ENCODE measurements at places on chromosomes 6 and 20.

DNA sequence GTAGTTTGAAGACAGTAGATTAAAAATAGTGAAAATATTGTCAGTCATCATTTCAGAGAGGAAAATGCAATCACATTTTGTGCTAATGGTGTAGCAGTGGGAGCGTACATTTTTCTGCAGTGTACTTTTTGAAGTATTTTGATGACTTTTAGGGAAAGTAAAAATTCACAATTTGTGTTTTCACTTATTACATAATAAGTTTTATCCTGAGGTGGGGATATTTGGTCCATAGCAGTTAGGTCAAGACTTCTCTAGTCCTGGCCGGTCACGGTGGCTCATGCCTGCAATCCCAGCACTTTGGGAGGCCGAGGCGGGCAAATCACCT, 122.3 kb downstream of the SASH1 start:
- DNase-seq = no peak

DNA sequence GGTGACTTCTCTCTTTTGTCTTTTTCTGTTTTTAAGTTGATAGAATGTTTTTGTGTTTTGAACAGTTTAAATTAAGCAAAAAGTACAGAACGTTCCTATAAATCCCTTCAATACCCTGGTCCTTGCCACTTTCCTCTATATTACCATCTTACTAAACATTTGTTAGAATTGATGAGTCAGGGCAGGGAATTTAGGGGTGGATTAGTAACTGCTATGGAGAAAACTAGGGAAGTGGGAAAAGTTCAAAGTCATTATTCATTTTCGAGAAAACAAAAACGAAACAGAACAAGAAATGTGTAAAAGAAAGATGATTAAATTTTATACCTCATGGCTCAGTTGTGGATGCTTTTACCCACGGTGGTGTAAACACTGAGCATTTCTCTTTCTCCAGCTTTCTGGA, 240.4 kb upstream of the SULF2 start:
- DNase-seq = no peak

DNA sequence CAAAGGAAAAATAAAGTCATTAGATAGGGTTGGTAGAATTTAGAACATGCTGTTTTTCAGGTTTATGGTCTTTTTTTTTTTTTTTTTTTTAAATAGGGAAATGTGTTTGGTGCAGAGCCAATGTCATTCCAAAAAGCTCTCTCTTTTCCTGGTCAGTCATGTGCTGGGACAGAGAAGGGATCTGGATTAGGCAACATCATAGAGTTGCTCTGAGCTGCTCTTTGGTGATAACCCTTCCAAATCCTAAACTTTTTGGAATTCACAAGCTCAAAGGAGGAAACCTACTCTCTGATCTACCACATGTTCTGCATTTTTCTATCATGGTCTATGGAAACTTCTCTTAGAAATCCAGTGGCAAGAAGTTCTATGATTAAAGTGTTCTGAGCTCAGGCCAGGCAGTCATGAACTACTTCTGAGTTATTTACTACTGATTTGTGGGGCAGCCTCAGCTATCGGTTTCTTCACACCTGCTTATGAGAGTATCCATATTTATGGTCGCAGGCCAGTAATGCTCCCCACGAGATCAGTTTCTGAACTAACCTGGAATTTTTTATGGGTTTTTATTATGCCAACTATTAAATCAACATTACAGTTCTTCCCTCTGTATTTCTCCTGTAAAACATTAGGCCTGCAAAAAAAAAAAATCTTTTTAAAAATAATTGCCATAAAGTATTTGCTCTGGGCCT, 4.8 kb downstream of the EDN1 start:
- no peak for DNase-seq

DNA sequence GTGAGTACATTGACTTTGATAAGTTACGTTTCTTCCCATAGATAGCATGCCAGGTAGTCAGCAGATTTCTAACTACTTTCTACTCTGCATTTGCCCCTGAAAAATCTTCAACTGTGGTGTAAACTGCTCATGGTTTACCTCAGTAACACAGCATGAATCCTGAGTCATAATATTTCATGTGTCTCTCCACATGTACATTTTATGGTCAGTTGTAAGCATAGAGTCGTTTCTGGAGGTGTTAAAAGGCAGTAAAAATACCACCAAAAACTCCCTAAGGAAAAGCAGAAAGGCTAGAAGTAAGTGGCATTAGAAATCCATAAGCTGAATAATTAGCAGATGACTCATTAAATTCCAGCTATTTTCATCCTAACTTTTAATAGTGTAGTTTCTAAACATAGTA, 4.1 kb upstream of the GPR63 start:
- DNase-seq = no peak

DNA sequence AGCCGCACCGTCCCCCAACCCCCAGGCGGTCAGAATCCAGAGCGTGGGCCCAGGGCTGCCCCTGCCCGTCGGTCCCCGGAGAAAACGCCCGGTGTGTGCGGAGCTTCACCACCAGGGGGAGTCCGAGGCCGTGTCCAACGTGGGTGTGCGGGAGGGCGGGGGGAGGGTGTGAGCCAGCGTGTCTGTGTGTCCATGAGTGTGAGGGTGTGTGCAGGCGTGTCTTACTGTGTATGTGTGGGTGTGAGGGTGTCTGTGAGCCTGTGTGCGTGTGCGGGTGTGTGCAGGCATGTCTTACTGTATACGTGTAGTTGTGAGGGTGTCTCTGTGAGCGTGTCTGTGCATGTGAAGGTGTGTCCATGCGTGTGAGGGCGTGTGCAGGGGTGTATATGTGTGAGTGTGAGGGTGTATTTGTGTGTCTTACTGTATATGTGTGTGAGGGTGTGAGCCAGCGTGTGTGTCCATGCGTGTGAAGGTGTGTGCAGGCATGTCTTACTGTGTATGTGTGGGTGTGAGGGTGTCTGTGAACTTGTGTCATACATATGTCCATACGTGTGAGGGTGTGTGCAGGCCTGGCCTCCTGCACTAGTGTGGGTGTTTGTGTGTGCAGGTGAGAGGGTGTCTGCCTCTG, 24.6 kb upstream of the GATA5 start:
- peak; percentile 82 for DNase-seq

DNA sequence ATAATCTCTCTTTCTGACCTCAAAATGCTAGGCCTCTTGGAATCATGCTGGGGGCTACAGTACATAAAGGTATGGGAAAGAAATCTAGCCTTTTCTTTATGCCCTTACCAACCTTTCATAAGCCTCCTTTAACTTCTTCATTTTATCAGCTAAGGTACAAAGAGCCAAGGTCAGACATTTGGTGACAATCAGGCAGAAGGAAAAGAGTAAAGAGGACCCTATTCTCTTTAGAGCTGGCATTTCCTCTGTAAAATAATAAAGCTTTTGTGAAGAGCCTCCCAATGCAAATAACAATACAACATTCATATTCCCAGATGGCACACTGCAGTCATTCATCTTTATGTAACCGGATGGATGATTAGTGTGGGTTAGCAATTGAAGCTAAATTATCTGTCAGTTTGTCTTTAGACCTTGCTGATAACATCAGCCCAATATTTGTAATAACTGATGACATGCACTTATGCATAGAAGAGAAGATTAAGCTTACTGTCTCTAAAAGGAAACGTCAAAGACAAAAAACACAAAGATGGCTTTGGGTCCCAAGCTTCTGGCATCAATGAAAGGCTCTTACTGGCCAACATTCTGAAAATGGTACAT, 163.1 kb downstream of the IBTK start:
- no peak for DNase-seq

DNA sequence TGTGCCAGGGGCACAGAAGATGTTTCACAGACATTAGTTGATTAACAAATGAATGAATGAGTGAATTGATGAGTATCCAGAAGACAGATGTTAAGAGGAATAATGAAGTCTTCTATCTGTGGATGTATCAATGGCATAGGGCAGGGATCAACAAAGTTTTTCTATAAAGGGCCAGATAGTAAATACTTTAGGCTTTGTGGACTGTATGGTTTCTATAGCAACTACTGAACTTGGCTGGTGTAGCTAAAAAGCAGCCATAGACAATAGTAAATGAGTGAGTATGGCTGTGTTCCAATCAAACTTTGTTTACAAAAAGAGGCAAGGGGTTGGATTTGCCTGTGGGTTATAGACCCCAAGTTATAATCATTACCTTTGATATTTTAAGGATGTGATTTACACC, 144.0 kb downstream of the PRL start:
- no peak for DNase-seq

GRCh38 chr20:11894062-11894461, 23.6 kb upstream of the BTBD3 start:
- DNase-seq = no peak

- peak; percentile 74 for DNase-seq
Observed at GRCh38 chr6:27251112-27251605, 3.7 kb downstream of the PRSS16 start.

DNA sequence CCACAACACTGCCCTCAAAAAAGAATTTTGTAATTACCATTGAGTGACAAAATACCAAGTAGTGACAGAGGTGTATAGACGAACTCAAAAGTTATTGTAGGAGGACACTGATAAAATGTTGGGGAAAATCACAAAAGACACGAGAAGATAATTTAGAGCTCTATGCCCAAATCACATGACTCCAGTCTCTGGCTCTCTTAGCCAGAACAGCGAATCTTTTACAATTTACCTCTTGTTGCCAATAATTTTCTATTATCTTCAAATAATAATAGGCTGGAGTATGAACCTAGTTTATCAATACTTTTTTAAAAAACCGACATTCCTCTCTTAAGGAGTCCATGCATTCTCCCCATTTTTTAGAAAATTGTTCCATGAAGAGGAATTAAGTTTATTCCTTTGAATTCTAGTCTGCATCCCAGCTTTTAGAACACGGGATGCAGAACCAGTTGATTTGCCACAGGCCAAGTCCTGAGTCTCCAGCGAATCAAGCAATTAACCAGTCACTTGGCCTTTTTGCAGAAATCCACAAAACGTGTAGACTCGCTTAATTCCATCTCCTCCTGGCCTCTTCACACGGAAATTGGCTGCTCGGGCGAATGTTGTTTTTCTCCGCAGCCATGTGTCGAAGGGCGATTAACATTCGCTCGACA, 507 bp upstream of the RIPPLY2 start:
- no peak for DNase-seq

GRCh38 chr6:128409003-128409402, 111.4 kb downstream of the PTPRK start:
- no peak for DNase-seq

DNA sequence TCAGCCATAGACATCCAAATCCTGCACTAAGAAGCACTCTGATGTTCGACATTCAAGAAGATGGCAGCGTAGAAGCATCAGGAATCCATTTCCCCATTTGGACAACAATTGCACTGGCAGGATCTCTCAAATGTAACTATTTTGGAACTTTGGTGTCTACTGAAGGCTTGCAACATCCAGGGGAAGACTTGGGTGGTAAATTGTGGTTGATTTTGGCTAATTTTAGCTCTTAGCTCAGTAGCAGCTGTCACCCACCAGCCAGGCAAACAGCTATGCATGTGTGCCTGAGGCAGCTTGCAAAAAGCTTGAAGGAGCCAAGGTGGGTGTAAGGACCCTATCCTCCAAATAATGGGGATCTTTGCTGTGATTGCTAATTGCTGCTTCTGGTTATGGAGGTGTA, 35.1 kb upstream of the PPP1R3G start:
- DNase-seq = no peak

GRCh38 chr6:147704691-147705090, 196.2 kb downstream of the SAMD5 start:
- DNase-seq = no peak

- DNase-seq = no peak
Observed at GRCh38 chr20:45503403-45503802, 12.0 kb downstream of the SPINT3 start.

DNA sequence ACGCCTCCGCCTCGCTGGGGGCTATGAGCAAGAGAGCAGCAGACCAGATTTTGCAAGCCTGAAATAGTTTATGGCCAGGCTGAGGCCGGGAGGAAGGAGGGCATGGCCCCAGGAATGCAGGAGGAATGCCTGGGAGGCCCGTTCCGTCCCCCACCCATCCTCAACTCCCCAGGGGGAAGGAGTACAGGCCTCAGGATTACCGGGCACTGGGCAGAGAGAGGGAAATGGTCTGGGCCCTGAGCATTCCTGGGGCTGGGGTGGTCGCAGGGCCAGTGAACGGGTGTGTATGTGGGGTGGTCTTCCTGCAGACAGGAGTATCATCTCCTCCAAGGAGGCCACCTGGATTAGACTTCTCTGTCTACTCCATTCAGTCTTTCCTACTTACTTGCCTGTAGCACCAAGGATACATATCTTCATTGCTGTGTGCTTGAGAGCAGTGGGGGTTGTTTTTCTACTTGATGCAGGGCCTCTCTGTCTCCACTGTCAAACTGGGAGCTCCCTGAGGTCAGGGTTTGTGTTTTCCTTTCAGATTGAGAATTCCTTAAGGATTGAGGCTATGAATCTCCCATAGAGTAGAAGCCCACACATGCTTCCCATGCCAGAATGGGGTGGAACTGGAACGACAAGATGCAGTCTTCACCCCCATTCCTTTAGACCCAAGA, 81.3 kb downstream of the VEGFA start:
- DNase-seq = no peak

DNA sequence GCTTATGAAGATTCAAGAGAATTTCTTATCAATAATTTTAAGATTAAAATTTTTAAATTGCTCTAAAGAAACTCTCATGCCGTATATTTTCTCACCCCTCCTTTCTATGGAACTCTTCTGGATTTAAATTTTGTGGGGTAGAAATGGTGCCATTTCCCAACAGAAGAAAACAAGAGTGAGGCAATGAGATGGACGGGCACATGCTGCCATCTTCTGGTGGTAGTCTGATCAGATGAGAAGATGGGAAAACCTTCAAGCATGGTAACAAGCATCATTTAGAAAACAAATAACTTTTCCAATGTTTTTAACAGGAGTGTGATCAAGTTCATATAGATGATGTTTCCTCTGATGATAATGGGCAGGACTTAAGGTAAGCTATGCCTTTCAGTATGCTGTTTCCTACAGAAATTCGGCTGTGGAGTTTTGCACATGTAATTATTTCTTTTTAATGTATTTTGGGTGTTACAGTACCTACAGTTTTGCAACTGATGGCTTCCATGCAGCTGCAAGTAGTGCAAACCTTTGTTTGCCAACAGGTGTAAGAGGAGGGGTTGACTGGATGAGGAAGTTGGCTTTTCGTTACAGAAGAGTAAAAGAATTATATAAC, 271.4 kb downstream of the EYA4 start:
- no peak for DNase-seq

- DNase-seq = no peak
Observed at GRCh38 chr6:939526-940252, 246.8 kb upstream of the EXOC2 start.

- DNase-seq = no peak
Observed at GRCh38 chr20:59223182-59223601, 59.6 kb downstream of the ZNF831 start.

- DNase-seq = peak; percentile 22
Observed at GRCh38 chr6:28543651-28544610, 18.2 kb downstream of the GPX5 start.

- no peak for DNase-seq
Observed at GRCh38 chr6:151376440-151376839, 14.9 kb downstream of the ZBTB2 start.

DNA sequence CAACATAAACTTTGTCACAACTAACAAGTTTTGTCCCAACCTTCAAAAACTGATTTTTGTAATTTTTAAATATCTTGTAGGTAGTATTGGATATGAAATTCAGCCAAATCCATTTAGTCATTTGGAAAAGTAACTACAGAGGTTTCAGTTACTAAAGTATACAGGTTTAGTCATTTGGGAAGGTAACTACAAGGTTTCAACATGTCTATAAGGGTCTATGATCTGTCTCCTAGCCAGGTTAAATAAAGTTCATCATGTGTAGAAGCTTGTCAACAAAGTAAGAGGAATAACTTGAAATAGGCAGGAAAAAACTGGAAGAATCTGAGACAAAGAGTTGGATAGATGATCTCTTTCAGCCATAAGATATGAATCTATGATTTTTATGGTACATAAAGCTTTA, 229.8 kb downstream of the COL12A1 start:
- no peak for DNase-seq

- no peak for DNase-seq
Observed at GRCh38 chr6:155693573-155694418, 238.2 kb upstream of the NOX3 start.
